ENCODE measurements at places on chromosomes 4 and X.

GRCh38 chr4:78311306-78311705 is 240.3 kb upstream of the ANXA3 start:
- no peak for DNase-seq

GRCh38 chr4:173041482-173041881 is 127.1 kb upstream of the GALNT7 start:
- no peak for DNase-seq

DNA sequence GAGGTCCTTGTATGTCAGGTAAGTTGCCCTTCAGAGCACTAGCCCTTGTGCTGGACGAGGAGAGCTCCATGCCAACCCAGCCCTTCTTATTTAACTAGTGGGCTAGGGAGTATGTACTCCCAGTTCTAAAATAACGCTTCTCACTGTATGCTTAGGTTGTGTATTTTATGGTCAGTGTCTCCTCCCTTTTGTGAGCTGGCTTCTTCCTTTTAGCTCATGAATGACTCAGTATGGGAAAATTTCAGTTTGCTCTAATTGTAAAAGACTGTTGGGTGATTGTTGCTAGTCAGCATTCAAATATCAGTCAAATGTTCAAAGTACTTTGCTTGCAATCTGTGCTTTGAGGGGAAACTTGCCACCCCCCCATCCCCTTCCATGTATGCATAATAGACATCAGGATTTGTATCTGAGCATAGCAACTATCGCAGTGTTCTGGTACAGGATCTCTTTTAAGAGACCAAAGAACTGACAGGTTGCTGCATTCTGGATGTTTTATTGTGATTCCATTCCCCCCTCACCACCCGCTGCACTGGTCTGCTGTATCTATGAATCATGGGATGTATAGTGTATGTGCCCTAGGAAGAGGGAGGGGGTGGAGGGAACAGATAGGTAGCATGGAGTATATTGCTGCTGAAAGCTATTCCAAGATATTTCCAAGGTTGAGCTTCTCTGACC is 34.7 kb downstream of the DLG3 start:
- no peak for DNase-seq

DNA sequence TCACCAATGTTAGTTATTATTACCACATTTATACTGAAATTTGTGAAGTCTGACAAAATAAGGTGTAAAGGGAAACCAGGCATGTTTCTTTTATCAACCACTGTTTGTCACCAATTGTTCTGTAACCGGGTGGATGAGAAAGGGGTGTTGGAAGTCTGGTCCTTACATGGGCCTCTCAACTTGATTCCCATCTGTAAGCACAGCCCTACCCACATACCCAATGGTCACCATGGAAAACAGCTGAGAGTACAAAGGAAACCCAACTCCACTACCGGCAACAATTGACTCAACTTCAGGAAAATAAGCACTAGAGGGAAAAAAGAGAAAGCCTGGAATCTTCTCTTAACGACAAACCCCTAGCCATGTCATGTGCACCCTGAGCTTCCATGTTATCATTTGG is 70.8 kb upstream of the PTCHD1 start:
- DNase-seq = no peak

- DNase-seq = no peak
Measured at GRCh38 chr4:57764856-57765255, 654.7 kb upstream of the IGFBP7 start.

GRCh38 chr4:13865871-13866669 is 238.5 kb upstream of the BOD1L1 start:
- DNase-seq = no peak

DNA sequence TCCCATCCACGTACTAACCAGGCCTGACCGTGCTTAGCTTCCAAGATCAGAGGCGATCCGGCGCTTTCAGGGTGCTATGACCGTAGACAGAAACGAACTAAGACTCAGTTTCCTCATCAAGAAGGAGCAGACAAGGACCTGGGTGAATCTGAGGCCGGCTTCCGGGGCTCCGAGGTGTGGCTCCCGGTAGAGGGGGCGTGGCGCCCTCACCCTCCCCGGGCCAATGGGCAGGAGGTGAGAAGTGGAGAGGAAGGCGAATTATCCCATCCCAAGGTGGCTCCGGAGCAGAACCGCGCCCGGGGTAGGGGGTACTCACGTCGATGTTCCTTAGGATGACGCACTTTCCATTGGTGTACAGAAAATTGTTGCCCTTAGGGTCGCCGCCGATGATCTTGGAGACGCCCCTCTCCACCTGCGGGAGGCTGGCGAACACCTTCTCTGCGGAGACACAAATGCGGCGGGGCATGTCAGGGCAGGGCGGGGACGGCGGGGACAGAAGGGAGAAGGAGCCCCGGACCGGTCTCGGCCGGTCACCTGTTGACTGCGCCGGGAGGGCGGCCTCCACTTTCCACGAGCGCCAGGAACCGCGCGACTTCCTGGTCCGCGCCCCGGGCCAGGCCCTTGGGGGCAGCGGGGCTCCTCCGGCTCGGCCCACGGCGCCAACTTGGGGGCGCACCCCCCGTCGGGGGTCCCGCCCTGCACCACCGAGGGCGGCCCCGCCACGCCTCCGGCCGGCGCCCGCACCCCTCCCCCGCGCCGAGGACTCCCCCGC is 616 bp downstream of the WDR1 start:
- DNase-seq = no peak

DNA sequence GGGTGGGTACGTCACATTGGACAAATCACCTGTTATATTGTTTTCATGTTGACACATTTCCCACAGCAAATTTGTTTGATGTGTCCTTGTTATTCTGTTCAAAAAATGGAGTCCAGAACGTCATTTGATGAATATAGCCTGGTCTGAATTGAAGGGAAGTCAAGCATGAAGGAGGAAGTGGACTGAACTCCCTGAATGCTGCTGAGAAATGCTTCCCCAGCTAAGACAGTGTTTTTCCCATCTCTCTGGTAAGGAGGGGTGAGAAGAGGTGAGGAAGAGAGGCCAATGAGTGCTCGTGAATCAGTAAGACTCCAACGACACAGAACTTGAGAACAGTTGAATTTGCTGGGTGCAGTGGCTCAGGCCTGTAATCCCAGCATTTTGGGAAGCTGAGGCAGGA is 127.4 kb downstream of the RBM47 start:
- no peak for DNase-seq

GRCh38 chrX:74902806-74903205 is 22.4 kb downstream of the NEXMIF start:
- no peak for DNase-seq

All from right forelimb (tissue), 1 donor.